SJSA1 (cell line): ENCODE measurements at places on chromosomes 1 and 21. TPM values are rescaled to one million over a fixed set of nuclear protein-coding genes. Genes with fewer than 3 reads are reported as not detected.

- no peak for DNase-seq
Observed at GRCh38 chr1:225739542-225740107, 38.0 kb upstream of the SRP9 start.

BSND gene
- total RNA-seq = not detected in 2 replicates

MYCL gene
- total RNA-seq = 5.3 and 8.1 TPM in 2 replicates

OR2T11 gene
- not detected in 2 replicates for total RNA-seq

- DNase-seq = no peak
Observed at GRCh38 chr1:110235181-110235833, 25.2 kb downstream of the KCNC4 start.

ATAD3C gene
- total RNA-seq = not detected in 2 replicates

DNA sequence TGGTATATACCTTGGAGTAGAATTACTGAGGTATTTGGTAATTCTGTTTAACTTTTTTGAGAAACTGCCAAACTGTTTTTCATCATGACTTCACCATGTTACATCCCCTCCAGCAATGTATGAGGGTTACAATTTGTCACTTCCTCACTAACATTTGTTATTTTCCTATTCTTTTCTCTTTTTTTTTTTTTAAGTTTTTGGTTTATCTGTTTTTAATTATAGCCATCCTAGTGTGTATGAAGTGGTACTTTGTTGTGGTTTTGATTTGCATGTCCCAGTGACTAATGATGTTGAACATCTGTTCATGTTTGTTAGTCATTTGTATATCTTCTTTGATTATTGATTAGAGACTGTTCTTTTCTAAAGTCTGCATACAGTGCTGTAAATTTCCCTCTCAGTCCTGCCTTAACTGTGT lies 147.3 kb downstream of the HS2ST1 start:
- DNase-seq = no peak

DNA sequence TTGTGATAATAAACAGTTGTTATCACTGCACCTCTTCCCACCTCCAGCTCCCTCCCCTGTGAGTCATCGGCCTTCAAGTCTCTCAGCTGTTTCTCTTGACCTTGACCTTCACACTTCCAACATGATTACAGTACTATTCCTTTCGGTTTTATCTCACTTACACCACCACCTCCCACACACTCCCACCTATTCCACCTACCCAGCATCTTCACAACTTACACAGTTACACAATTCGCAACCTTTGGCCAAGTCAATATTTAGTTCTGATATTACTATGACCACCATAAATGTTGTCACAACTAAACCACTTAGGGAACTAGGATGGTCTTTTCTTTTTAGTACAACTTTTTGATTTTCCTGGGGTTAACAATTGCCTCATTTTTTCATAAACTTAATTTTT lies 60.2 kb downstream of the RIPK4 start:
- no peak for DNase-seq

DNA sequence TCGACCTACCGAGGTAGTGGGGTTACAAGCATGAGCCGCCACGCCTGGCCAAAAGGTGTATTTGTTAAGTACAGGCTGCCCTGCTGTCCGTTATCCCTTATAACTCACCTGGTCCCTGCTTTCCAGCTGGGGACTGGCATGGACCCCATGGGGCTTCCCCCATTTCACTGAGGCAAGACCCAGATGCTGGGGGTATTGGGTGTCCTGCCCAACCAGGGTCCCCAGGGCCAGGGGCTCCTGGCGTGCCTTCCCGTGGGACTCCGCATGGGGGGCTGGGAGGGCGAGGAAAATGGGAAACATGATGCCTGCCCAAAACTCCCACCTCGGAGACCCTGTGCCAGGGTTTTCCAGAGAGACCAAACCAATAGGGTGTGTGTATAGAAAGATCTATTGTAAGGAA lies 64.4 kb downstream of the FAAP20 start:
- DNase-seq = peak; percentile 46

CELA3A gene
- total RNA-seq = not detected in 2 replicates

DNA sequence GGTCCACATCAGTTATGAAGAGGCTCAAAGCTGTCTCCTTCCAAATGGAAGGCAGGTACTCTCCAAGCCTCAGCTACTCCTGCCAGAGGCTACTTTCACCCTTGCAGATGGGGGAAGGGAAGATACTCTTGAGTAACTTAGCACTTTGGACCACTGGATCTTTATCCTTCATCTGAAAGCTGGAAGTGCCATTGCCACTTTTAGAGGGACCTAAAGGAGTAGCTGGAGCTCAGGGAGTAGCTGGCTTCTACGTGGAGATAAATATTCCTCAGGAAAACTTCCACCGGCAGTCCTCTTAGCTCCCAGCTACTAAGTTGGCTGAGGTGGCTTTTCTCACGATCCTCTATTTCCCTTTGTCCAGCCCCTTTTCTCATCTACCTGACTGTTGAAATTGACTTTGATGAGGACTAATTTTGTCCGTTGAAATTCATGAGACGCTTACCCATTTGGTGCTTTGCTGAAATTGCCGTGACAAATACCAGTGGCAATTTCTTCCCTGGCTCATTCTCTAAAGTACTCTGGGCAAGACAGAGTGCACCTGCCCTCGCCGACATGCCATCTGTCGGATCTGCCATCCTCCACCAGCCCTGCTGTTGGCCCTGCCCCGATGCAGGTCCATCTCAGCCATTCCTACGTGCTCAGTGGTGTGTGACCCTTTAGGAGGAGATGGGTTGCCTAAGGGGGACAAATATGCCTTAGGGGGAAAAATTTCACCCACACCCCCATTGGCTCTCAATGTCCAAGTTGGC lies 13.6 kb downstream of the IGSF21 start:
- no peak for DNase-seq
